ENCODE measurements at places on chromosomes 4 and X.

- H3K27me3 ChIP-seq, result peaks cover 29% of the 10 kb centered on the region
- H3K4me3 ChIP-seq, result no peak overlapping the region
- peak; percentile 82 for DNase-seq
- peaks cover 2% of the 10 kb centered on the region for H3K4me1 ChIP-seq
- H3K36me3 ChIP-seq, result no peaks in the 10 kb centered on the region
Observed at GRCh38 chrX:49754233-49754857, 58.6 kb upstream of the PAGE1 start.

GRCh38 chr4:88524171-88524570 is 595 bp upstream of the PYURF start:
- H3K4me3 ChIP-seq, result peak overlapping the region; percentile 98
- peaks cover 37% of the 10 kb centered on the region for H3K4me1 ChIP-seq
- DNase-seq, result no peak
- no peaks in the 10 kb centered on the region for H3K27me3 ChIP-seq
- H3K27ac ChIP-seq, result peak overlapping the region; percentile 81

GRCh38 chr4:13289391-13289790 is 194.7 kb downstream of the RAB28 start:
- no peak overlapping the region for H3K27ac ChIP-seq
- H3K36me3 ChIP-seq, result no peaks in the 10 kb centered on the region
- H3K4me1 ChIP-seq, result no peaks in the 10 kb centered on the region
- no peak for DNase-seq
- H3K4me3 ChIP-seq, result no peak overlapping the region

DNA sequence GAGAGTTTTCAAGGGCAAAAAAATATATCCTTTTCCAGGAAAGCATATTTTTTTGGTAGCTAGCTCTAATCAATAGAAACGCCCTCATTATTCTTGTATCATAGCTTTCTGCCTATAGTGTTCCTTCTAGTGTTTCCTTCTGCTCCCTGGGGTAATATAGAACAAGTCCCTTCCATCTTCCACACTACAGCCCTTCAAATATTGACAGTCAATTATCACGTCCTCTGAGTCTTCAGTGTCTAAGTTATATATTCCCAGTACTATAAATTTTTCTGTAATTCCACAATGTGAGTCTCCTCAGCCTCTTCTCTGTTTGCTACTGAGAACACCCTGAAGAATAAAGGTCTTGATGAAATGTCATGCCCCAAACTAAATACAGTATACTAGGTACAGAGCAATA is 1088.0 kb upstream of the PCDH7 start:
- H3K27me3 ChIP-seq, result no peaks in the 10 kb centered on the region
- no peak overlapping the region for H3K27ac ChIP-seq
- no peak for DNase-seq
- H3K4me1 ChIP-seq, result no peaks in the 10 kb centered on the region
- H3K4me3 ChIP-seq, result no peak overlapping the region

GRCh38 chr4:19194672-19195071 is 1057.0 kb upstream of the SLIT2 start:
- no peak overlapping the region for H3K4me3 ChIP-seq
- no peaks in the 10 kb centered on the region for H3K4me1 ChIP-seq
- H3K27me3 ChIP-seq, result no peaks in the 10 kb centered on the region
- DNase-seq, result no peak
- no peaks in the 10 kb centered on the region for H3K36me3 ChIP-seq

- H3K4me1 ChIP-seq, result no peaks in the 10 kb centered on the region
- H3K4me3 ChIP-seq, result no peak overlapping the region
- H3K27ac ChIP-seq, result no peak overlapping the region
- H3K36me3 ChIP-seq, result no peaks in the 10 kb centered on the region
Observed at GRCh38 chrX:43644124-43644701, 11.9 kb upstream of the MAOA start.

GRCh38 chrX:154025230-154025629 is 5.5 kb upstream of the IRAK1 start:
- no peak overlapping the region for H3K27ac ChIP-seq
- no peak for DNase-seq
- no peaks in the 10 kb centered on the region for H3K27me3 ChIP-seq

- no peak for DNase-seq
- no peak overlapping the region for H3K27ac ChIP-seq
- no peak overlapping the region for H3K4me3 ChIP-seq
- no peaks in the 10 kb centered on the region for H3K4me1 ChIP-seq
- H3K36me3 ChIP-seq, result peaks cover 6% of the 10 kb centered on the region
Observed at GRCh38 chrX:129572422-129572821, 32.4 kb downstream of the OCRL start.

- H3K36me3 ChIP-seq, result no peaks in the 10 kb centered on the region
- no peak overlapping the region for H3K4me3 ChIP-seq
- no peak overlapping the region for H3K27ac ChIP-seq
- peaks cover 10% of the 10 kb centered on the region for H3K27me3 ChIP-seq
Observed at GRCh38 chr4:76489686-76490161, 54.7 kb downstream of the SHROOM3 start.

DNA sequence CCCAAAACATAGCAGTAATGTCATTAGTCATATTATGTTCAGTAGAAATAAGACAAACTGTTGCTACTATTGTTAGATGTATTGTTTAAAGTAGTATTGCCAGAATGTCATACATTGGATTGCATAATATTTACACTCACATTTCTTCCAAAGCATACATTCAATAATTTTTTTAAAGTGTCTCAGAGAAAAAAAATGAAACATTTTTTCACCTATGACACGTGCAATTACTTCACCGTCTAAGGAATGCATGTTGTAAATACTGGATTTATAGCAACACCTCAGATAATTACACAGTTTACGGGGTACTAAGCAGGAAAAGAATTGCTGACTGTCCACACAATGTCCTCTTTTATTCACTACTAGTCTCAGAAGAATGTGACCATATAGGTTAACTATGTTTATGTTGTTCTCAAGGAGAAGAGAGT is 162.1 kb downstream of the PCDH18 start:
- H3K27me3 ChIP-seq, result no peaks in the 10 kb centered on the region
- H3K4me1 ChIP-seq, result no peaks in the 10 kb centered on the region
- no peak overlapping the region for H3K27ac ChIP-seq
- DNase-seq, result no peak

GRCh38 chrX:123263270-123263669 is 79.2 kb downstream of the GRIA3 start:
- H3K36me3 ChIP-seq, result no peaks in the 10 kb centered on the region
- H3K27me3 ChIP-seq, result no peaks in the 10 kb centered on the region
- no peak for DNase-seq
- no peak overlapping the region for H3K27ac ChIP-seq

GRCh38 chrX:50407976-50408375 is 62.6 kb downstream of the DGKK start:
- H3K4me3 ChIP-seq, result no peak overlapping the region
- no peaks in the 10 kb centered on the region for H3K36me3 ChIP-seq
- H3K27me3 ChIP-seq, result no peaks in the 10 kb centered on the region
- no peaks in the 10 kb centered on the region for H3K4me1 ChIP-seq
- no peak overlapping the region for H3K27ac ChIP-seq

DNA sequence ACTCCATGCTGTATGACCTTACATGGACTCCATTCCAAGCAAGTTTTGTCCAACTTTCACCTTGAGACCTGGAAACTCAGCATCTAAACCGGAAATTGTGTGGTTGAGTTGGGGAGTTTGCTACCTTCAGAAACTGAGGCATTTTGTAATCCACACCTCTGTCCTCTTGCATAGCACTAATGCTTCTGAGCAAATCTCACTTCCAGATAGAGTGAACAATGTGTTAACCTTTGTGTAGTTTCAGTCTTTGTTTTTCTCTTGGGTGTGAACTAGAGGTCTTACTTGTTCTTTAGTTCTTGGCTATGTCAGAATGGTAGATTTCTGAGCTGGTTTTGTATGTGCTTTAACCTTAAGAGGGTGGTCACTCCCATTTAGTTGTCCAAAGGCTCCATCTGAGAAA is 48.1 kb upstream of the TCEAL2 start:
- no peak for DNase-seq
- H3K4me3 ChIP-seq, result no peak overlapping the region
- H3K4me1 ChIP-seq, result no peaks in the 10 kb centered on the region
- no peaks in the 10 kb centered on the region for H3K36me3 ChIP-seq

DNA sequence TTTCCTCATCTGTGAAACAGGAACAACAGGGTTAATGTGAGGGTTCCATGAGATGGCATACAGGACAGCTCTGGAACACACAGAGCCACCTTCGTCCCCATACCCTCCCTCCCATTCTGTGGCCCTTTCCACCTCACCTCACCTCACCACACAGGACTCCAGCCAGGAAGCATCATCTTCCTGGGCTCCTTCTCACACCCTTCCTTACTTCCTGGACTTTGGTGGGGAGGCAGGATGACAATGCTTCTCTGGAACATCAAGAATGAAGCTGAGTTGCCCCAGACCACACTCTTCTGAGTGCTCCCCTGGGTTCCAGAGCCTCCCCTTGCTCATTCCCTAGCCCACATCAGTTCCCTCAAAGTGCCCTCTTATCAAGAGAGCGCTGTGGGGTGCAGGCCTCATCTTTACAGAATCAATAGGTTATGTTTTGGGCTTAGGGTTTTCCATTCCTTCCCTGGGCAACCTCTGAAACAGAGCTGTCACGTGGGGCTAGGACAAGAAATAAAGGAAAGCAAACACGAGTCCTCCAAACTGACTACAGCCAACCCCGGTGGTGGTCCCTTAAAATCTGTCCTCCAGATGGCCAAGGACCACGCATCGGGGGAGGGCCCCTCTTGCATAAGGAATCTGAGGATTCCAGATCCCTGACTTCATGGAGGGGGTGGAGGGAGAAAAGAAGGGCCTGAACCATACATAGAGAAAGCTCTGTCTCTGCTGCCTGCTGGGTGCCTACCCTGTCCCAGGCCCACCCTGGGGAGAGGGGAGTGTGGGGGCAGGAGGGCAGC is 74.4 kb upstream of the ATP6AP2 start:
- no peak overlapping the region for H3K27ac ChIP-seq
- no peaks in the 10 kb centered on the region for H3K27me3 ChIP-seq
- DNase-seq, result no peak
- H3K36me3 ChIP-seq, result no peaks in the 10 kb centered on the region
- H3K4me1 ChIP-seq, result no peaks in the 10 kb centered on the region
